ENCODE measurements at places on chromosomes 2 and 18. TPM values are rescaled to one million over a fixed set of nuclear protein-coding genes. Genes with fewer than 3 reads are reported as not detected.

DNA sequence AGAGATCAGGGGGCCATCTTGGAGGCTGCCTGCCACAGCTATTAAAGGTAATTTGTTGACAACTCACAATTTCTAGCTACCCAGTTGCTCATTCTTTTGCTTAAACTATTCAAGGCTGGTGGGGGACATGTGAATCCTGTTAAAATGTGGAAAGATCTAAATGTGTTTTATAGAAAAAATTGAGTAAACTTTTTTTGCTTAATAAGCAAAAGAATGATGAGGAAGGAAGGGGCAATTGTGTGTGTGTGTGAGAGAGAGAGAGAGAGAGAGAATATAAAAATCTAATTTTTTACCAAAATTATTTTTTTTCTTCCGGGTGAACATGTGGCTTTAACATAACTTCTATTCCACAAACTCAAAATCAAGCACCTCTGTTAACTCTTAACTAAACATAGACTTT lies 5.2 kb upstream of the IL1RL1 start:
- DNase-seq = no peak

- DNase-seq = no peak
Measured at GRCh38 chr2:170739048-170739447, 23.9 kb downstream of the SP5 start.

DNA sequence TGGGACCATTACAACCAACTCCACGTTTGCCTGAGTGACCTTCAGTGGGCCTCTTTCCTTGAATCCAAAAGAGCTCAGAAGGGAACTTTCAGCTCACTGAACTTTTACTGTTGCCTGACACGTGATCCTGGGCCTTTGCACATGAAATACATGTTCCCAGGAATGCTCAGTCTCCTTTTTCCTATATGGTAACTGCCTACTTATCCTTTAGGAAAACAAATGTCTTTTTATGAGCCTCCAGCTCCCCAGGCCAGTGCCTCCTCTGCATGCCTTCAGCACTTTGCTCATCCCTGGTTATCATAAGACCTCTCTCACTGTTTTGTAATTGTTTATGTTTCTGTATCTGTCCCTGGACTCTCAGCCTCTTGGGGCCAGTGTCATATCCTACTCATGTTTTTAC lies 5.1 kb downstream of the PLA2R1 start:
- DNase-seq = no peak

- DNase-seq = no peak
Measured at GRCh38 chr2:234305846-234306245, 191.0 kb downstream of the ARL4C start.

Gene ZSWIM2
- not detected for total RNA-seq

Gene FBXO48
- 2.6 TPM for total RNA-seq

Gene CXCR1
- 0.55 TPM for total RNA-seq

All from activated CD8-positive, alpha-beta T cell treated with anti-CD3 and anti-CD28 coated beads, Interleukin-2, amount 10 ng/mL, durations not matched to agents 7 days and 5 days (primary cell).